T-helper 9 cell (primary cell): ENCODE measurements at places on chromosomes 5 and 9.

GRCh38 chr5:146051678-146052077 is 53.7 kb downstream of the PLAC8L1 start:
- no peak for DNase-seq

DNA sequence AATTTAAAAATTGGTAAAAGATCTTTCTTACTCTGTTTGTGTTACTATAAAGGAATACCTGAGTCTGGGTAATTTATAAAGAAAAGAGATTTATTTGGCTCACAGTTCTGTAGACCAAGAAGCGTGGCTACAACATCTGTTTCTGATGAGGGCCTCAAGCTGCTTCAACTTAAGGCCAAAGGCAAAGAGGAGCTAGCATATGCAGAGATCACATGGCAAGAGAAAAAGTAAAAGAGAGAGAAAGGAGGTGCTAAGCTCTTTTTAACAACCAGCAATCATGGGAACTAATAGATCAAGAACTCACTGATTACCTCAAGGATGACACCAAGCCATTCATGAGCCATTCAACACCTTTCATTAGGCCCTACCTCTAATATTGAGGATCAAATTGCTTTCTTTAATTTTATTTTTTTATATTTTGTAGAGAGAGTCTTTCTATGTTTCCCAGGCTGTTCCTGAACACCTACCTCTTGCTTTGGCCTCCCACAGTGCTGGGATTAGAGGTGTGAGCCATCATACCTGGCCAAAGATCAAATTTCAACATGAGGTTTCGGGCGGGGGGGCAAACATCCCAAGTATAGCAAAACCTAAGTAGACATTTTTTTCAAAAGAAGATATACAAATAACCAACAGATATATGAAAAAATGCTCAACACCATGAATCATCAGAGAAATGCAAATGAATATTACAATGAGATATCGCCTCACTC is 16.0 kb upstream of the SHC3 start:
- no peak for DNase-seq

GRCh38 chr5:105619725-105620124 is 2051.0 kb downstream of the EFNA5 start:
- no peak for DNase-seq

DNA sequence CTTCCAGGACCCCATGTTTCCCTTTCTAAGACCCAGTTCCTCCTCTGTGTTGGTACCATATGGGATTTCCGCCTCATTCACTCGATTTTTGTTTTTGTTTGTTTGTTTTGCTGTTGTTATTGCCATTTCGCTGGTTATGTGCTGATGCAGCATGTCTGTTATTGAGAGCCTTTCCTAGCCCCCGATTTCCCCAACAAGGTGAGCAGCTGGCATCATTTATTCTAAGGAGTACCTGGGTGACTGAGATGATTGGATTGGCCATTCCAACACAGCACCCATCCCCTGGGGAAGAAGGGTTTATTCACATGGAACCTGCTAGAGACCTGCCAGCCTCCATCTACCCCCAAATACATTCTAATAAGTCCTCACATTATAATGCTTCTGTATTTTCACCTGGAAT is 2.7 kb downstream of the GLRA1 start:
- no peak for DNase-seq

GRCh38 chr9:137464291-137464999 is 5.3 kb upstream of the NSMF start:
- no peak for DNase-seq

- DNase-seq = no peak
Measured at GRCh38 chr9:70255486-70255885, 3.3 kb upstream of the SMC5 start.

- DNase-seq = no peak
Measured at GRCh38 chr5:172715931-172716682, 54.9 kb downstream of the DUSP1 start.

GRCh38 chr5:127299678-127300077 is 9.1 kb downstream of the MEGF10 start:
- DNase-seq = no peak

GRCh38 chr9:15239816-15240215 is 67.2 kb downstream of the TTC39B start:
- DNase-seq = no peak

GRCh38 chr5:106818552-106818951 is 852.2 kb downstream of the EFNA5 start:
- DNase-seq = no peak

- DNase-seq = no peak
Measured at GRCh38 chr9:126058591-126058990, 268.0 kb upstream of the MVB12B start.

DNA sequence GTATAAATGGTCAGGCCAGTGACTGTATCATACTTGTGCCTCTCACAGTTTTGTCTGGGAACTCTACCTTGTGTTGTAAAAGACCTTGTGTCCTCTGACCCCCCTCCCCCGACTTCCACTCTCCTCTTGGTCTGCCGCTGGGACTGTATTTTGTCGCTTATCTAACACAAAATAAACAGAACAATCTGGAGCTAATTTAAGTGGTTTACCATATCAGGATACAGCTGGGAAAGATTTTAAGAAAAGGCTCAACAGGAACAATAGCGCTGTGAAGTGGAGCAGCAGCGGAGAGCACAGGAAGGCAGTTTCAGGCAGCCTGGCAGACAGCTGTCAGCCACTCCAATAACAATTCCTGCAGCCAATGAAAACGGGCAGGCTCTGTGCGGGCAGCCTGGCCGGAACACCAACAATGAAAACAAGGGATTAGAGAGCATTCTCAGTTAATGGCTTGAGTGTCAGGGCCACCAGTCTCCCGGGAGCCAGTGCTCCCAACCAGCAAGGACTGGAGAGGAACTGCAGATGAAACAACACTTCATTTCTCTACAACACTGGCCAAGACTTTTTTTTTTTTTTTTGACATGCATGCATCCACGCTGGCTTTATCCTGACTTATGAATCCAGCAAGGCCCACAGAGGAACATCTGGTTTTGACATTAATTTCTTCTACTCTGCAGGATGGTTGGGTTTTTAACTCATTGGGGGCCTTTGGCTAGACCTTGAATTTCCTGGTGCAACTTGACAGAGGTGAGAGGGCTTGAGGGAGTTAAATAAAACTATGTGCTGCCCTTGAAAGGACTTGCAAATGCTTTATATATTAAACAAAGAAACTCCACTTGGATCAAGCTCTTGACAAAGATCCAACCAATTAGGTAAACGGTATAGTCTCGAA is 76.7 kb downstream of the ARSB start:
- DNase-seq = no peak
